ENCODE measurements at places on chromosomes 12 and 14.

DNA sequence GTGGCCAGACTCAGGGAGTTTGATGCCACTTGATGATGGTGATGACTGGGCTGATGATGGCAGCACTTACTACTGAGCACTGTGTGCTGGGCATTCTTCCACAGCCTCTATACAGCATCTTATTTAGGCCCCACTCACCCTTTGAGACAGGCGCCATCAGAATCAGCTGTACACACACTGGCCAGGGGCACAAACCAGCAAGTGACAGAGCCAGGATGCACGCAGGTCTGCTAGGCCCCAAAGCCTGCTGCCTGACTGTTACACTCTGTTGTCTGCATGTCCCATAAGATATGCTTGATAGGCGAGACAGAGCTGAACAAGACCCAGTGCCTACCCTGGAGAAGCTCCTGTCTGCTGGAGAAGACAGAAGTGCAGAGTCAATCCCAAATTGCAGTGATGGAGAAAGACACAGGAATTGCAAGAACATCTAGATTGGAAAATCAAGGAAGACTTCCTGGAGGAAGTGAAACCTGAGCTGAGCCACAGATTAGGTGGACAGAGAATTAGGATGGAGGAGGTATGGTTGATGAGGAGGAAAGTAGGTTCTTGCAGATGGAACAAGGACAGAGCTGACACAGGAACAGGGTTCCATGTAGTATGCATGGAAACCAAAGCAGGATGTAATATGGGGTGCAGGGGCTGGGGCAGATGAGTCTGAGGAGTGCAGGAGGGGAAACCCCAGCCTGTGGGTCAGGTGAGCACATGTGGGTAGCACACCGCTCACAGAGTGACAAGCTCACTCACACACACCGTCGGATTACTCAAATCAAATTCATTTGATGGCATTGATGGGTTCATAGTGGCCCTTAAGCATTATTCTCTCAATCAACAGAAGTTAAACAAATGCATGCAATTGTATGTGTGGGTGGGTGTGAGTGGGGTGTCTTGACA is 117.3 kb downstream of the BEGAIN start:
- no peak for DNase-seq

DNA sequence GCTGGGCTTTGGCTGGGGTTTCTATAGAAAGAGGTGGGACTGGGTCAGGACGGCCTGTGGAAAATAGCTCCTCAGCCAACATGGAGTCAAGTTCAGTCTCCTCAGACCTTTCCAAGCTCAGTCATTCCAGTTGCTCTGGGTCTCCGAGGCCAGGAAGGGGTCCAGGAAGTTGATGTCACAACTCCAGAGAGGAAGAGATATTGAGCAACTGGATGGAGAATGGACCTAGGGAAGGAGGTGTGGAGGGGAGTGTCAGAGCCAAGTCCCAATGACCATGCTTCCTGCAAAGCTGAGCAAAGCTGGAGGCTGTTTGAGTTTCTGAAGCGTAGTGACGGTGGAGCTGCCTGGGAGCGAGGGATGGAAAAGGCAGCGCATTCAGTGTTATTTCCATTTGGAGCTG is 86.1 kb downstream of the SLC24A4 start:
- no peak for DNase-seq

GRCh38 chr12:47993491-47993890 is 10.8 kb downstream of the COL2A1 start:
- no peak for DNase-seq

DNA sequence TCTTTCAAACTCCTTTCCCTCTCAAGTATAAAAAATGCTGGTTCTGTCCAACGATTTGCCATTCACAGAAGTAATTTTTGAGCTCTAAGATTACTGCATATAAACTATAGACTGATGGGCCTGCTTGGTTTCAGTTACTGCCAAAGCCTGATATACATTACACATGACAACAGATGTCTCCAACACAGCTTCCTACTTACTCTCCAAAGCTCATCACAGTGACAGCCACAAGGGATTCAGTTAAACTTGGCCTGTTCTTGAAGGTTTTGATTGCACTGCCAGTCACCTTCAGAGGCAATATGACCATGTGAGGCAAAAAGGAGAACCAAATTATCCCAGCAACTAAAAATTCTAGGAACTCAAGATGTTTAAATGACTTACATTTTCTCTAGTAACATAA is 30.1 kb downstream of the STXBP6 start:
- no peak for DNase-seq

GRCh38 chr12:93857279-93857938 is 180.2 kb downstream of the CRADD start:
- DNase-seq: no peak

- no peak for DNase-seq
Measured at GRCh38 chr12:66822961-66823360, 144.1 kb upstream of the GRIP1 start.

- DNase-seq: no peak
Measured at GRCh38 chr12:116539905-116540482, 19.2 kb upstream of the MAP1LC3B2 start.

DNA sequence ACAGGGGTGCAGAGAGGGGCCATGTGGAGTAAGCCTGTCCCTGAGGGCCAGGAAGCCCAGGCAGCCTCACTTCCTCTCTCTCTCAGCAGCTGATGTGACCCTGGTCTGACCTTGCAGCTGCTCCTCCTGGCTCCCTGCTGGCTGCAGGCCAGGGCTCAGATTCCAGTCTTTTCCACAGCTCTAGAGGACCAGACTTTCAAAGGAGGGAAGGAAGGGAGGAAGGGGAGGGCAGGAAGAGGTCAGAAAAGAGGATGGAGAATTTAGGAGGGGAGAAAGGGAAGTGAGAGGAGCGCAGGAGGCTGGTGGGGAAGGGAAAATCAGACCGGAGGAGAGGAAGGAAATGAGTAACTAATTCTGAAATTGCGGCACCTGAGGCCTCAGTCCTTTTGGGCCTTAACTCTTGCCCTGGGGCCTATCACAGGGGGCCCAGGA is 40.9 kb upstream of the VASH1 start:
- no peak for DNase-seq

DNA sequence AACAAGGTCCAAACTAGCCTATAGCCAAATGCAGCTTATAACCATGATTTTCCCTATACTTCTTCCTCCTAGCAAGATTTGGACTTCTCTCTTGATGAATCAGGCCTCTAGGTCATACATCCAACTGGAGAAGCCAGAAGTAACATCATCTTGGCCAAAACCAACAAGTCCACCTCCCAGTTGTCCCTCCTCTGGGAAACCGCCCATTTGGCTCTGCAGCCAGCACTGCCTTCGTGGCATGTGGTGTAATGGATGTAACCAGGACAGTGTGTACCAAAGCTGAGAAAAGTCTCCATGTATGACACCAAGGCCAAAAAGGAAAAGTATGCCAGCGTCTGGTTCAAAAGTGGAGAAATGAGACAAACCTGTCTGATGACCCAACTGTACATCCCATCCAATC is 59.3 kb upstream of the VASH1 start:
- no peak for DNase-seq

GRCh38 chr14:73567951-73568885 is 795 bp upstream of the ACOT2 start:
- no peak for DNase-seq

GRCh38 chr14:88299865-88300530 is 23.1 kb downstream of the KCNK10 start:
- DNase-seq: no peak

DNA sequence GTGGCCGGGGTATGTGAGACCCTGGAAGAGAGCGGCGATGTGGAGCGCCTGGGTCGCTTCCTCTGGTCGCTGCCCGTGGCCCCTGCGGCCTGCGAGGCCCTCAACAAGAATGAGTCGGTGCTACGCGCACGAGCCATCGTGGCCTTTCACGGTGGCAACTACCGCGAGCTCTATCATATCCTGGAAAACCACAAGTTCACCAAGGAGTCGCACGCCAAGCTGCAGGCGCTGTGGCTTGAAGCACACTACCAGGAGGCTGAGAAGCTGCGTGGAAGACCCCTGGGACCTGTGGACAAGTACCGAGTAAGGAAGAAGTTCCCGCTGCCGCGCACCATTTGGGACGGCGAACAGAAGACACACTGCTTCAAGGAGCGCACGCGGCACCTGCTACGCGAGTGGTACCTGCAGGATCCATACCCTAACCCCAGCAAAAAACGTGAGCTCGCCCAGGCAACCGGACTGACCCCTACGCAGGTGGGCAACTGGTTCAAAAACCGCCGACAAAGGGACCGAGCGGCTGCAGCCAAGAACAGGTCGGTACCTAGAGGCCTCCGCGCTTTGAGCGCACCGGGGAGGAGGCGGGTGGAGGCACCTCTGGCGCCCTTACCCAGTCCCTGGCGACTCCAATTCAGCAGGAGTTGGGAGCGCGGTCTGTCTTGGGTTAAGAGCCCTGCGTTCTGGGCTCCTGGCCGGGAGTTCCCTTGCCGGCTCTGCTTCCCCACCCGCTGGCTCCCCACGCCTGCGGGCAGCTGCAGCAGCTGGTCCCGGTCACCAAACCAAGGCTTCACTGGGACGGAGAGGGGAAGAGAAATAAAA is 700 bp downstream of the SIX6 start:
- no peak for DNase-seq

- no peak for DNase-seq
Measured at GRCh38 chr14:55752580-55753390, 172.8 kb downstream of the KTN1 start.

- no peak for DNase-seq
Measured at GRCh38 chr14:105247715-105248367, 492 bp upstream of the BTBD6 start.

DNA sequence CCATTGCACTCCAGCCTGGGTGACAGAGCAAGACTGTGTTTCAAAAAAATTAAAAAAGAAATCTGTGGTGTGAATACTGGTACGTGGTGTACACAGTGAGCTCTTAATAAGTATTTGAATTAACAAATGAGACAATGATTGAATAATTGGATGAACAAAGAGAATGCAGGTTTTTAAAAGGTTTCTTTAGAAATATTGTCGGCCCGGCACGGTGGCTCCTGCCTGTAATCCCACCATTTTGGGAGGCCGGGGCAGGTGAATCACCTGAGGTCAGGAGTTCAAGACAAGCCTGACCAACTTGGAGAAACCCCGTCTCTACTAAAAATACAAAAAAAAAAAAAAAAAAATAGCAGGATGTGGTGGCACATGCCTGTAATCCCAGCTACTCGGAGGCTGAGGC is 6.6 kb downstream of the HIF1A start:
- no peak for DNase-seq

GRCh38 chr14:89915114-89915878 is 39.2 kb downstream of the EFCAB11 start:
- peak; percentile 8 for DNase-seq

- DNase-seq: no peak
Measured at GRCh38 chr12:3147260-3147659, 70.1 kb downstream of the TSPAN9 start.

GRCh38 chr12:42946871-42947381 is 357.4 kb upstream of the PRICKLE1 start:
- DNase-seq: no peak

- DNase-seq: no peak
Measured at GRCh38 chr12:116709768-116710167, 28.1 kb downstream of the SPRING1 start.

DNA sequence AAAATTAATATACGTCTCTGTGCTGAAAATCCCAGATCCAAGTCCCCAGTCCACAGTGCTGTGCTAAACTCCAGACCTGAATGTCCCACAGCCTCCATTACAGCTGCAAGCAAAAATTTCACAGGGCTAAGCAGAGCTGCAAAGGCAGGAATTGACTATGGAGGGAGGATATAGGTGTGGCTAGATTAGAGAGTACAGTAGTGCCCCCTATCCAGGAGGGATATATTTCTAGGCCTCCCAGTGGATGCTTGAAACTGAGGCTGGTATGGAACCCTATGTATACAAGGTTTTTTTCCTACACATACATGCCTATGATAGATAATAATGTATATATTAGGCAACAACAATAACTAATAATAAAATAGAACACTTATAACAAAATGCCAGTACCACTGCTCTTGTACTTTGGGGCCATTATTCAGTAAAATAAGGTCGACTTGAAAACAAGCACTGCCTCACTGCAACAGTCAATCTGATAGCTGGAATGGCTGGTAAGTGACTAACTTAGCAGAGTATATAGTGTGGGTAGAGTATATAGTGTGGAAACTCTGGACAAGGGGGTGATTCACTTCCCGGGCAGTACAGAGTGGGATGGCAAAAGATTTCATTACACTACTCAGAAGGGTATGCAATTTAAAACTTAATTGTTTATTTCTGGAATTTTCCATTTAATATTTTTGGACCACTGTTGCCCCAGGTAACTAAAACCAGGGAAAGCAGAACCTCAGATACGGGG is 82.7 kb downstream of the C14orf132 start:
- DNase-seq: no peak

- no peak for DNase-seq
Measured at GRCh38 chr12:102992297-102992696, 34.8 kb downstream of the ASCL1 start.

- no peak for DNase-seq
Measured at GRCh38 chr14:76083796-76084765, 67.6 kb upstream of the GPATCH2L start.
